ENCODE measurements at places on chromosomes 2 and 18. TPM values are rescaled to one million over a fixed set of nuclear protein-coding genes. Genes with fewer than 3 reads are reported as not detected.
A peak's percentile ranks its signal among the peaks of the same experiment; 100 is the strongest.

The CDH20 gene
- polyA plus RNA-seq = 3.7 TPM

DNA sequence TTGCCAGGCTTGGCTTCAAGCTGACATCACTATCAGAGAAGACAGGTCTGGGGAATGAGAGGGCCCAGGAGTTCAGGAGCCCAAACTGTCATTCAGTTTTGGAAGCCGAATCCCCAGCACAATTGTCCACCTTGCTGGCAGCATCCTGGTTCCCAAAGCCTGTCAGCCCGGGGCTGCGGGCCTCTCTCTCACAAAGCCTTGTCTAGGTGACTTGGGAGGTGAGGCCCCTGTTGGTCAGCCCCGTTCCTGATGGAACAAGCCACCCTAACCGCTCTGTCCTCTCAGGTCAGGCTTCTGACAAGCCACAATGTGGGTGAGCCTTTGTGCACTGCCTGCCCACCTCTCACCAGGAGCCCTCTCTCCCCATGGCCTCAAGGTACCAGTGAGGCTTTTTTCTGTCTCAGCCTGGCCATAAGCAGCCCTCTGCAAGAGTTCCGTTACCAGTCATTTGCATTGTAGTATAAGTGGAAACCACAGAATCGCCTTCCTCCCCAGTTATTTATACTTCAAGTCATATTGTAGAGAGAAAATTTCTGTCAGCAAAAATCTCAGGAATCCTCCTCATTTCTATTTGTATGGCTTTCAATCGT, 100.6 kb downstream of the MSH2 start:
- DNase-seq = no peak

- DNase-seq = no peak
These were observed 102.6 kb downstream of the VSNL1 start for GRCh38 chr2:17643031-17643615.

The GRHL1 gene
- polyA plus RNA-seq = 6.8 TPM

GRCh38 chr2:158953926-158954763, 14.3 kb upstream of the TANC1 start:
- peak; percentile 89 for DNase-seq

- no peak for DNase-seq
These were observed 76.8 kb downstream of the LYPD1 start for GRCh38 chr2:132593171-132593570.

GRCh38 chr2:118774458-118775133, 72.9 kb downstream of the EN1 start:
- peak; percentile 48 for DNase-seq

DNA sequence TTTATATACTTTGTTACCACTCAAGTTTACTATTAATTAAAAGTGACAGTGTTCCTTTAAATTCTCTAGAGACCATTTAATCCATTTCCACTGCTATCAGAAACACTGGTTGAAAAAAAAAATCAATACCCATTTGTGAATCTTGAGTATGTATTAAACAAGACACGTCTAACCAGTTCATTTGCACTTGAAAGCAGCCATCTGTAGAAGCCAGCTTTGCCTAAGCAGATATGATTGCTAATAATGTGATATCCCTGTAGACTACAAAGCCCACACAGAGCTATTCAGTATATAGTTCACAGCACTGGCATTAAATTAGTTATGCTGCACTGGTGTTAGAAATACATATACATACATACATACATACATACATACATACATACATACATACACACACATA, 111.8 kb upstream of the SP3 start:
- DNase-seq = no peak

The CCDC74A gene
- polyA plus RNA-seq = 20.2 TPM

DNA sequence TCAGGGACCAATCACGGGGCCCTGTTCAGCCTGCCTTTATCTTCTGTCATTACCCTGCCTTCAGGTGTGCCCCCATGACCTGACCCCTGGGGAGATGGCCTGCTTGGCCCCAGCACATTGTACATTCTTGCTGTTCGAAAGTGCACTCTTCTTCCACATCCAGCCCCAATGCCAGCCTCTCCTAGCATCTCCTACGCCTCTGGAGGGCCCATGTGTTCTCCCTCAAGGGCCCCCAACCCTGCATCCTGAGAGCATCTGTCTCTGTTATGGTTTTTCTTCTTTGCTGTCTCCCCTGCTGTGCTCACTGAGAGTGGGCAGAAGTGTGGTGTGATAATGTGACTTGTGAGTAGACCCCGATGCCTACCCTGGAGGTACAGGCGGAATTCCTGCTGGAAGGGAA, 41.5 kb upstream of the OTOS start:
- no peak for DNase-seq

- DNase-seq = no peak
These were observed 36.8 kb downstream of the COL4A4 start for GRCh38 chr2:227127201-227127600.

The PDCD1 gene
- 0.59 TPM for polyA plus RNA-seq

The LRRTM1 gene
- polyA plus RNA-seq = 24.0 TPM

GRCh38 chr18:26780520-26781325, 84.8 kb downstream of the AQP4 start:
- no peak for DNase-seq

GRCh38 chr2:109173311-109174171, 44.5 kb downstream of the SH3RF3 start:
- DNase-seq = no peak

GRCh38 chr2:64825831-64826491, 163.2 kb upstream of the SLC1A4 start:
- no peak for DNase-seq

GRCh38 chr2:208501206-208501605, 94.6 kb downstream of the PTH2R start:
- DNase-seq = no peak

DNA sequence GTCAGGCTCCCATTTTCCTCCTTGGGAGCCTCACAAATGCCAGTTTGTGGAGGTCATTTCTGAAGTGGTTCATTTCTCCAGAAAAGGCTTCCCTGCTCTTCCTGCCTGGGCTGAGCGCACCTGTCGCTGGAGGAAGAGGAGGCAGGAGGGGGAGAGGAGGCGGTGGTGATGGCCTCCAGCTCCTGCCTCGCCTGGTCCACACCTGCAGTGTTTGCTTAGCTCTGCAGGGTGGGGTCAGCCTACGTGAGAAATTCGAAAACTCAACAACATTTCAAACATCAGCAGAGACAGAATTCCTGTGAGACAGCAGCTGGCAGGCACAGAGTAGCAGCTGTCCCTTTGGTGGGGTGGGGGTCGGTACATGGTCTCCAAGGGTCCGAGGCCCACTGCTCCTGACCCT, 7.9 kb downstream of the IMPA2 start:
- no peak for DNase-seq

DNA sequence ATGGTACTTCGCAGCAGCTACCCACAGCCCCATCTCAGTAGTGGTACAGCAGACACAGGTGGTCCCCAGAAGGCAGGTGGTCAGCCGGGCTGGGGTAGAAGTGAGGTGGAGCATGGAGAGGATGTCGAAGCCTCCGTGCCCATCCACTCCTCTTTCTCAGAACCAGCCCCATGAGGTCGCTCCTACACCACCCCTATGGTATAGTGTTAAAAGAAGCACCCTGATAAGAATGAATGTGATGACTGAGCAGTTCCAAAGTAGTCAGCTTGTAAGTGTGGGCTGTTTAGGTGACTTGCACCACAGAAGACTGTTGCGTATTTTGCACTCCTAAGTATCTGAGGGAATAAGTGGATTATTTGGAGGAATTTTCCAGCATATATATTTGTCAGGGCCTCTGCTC, 111.3 kb downstream of the WDSUB1 start:
- DNase-seq = no peak

GRCh38 chr2:180709392-180710145, 270.8 kb upstream of the UBE2E3 start:
- DNase-seq = no peak

GRCh38 chr2:242031481-242032019, 162.0 kb downstream of the RTP5 start:
- DNase-seq = peak; percentile 15

DNA sequence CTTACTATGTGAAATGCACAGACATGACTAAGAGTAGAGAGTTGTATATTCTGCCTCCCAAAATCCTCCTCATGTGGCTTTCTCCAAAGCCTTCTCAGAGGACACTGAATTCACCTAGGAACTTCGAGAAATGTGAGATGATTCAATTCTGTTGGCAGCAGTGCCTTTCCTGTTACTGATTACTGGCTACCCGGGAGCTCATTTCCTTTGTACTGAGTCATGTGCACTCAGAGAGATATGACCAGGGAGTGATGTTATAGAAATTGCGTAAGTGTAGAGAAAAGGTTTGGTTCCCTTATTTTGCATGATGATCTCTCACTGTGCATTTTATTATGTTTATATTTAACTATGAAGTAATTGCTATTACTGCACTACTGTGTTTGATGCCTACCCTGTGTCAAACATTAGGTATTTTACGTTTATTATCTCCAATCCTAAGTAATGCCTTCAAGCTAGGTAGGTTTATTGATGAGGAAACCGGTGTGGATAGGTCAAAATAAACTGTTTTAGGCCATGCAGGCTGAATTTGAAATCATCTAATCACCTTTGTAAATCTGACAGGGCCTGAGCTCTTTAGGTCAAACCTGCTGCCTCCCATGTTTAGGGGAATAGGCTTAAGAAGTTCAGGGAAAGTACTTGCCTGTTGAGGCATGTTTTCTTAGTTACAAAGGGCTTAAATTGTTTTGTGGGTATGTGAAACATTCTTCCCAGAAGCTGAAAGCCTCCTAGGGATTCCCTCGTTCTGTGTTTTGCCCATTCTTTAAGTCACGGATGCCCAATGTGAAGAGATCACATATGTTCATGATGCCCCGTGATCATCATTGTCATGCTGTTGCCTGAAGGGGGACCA, 86.8 kb downstream of the FMNL2 start:
- no peak for DNase-seq

DNA sequence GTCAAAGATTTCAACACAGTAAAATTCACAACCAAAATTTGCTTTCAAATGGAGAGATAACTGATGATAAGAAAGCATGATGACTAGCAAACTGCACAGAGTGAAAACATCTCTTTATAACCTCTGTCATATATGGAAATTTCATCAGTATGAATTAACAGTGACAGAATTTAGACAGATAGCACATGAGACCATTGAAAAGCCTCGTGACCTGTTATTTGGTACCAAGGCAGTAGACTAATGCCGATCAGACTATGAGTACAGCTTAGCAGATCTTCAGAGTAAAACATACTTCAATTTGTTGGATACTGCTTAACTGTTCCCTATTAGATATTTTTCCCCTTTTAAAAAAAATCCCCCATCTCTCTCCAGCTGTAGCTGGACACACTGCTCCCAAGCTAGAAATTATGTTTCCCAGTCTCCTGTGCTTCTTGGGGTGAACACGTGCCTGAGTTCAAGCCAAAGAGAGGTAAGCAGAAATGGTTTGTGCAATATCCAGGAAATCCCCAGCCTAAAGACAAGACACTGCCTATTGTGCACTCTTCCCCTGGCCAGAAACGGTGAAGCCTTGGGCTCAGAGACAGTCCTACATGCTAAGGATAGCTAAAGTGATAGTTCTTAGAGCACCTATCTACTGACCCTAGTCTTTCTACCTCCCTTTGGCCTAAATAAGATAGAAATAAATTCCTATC, 256.1 kb downstream of the NCKAP5 start:
- DNase-seq = no peak

DNA sequence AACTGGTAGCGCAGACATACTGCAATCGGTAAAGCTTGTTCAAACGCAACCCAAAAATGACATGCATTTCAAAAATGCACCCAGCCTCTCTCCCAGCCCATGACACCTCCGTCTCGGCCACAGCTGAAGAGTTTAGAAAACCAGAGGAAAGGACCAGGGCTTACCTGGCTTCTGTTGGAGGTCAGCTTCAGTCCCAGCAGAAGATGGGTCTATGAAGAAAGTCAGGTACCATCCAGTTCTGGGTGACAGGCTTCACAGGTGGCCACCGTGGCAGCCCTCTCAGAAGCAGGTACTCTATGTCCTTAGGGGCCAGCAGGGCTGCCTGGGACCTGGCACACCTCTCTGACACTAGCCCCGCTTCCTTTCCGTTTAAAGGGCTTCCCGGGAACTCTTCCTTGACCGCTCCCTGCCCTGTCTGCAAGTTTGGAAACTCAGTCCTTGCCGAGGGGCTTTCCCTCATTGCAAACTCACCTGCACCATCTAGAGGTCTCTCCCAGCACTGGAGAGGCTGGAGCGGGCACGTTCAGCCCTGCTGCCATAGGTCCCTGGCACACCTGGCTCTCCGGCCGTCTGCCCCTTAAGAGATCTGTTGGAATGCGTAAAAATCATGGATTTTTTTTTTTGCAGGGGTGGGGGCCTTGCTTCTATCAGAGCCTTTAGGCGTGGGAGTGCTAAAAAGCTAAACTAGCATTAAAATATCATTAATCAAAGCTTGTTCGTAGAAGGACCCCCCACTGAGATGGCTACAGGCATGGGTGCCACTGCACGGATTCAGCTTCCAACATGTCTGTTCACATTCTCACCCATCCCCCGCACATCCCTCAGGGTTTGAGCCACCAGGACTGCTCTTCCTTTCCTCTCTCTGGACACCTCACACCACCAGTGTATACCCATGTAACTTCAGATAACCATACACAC, at the start of gene EDAR:
EDAR (minus strand) TSS at position 425 of the 918 bp plus-strand sequence. CDS start 58,206 bp downstream, outside the sequence.
- peak; percentile 73 for DNase-seq

DNA sequence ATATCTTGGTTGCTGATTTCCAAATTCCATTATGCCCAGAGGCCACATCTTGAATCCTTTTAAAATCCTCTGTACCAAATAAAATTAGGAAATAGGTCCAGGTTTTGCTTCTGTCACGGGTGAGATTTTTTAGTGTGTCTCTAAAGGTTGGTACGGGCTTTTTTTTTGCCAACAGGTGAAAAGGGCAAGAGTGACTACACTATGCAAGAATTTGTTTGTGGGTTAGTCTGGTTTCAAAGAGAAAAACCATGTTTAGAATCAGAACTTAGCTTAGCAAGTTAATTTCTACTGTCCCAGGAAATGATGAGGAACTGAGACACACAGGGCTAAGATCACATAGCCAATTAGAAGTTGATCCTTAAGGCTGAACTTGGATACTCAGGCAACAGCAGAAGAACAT, 41.7 kb downstream of the POLR1A start:
- DNase-seq = no peak
